Fibroblast of gingiva (primary cell): ENCODE measurements at places on chromosomes 3 and 15.

DNA sequence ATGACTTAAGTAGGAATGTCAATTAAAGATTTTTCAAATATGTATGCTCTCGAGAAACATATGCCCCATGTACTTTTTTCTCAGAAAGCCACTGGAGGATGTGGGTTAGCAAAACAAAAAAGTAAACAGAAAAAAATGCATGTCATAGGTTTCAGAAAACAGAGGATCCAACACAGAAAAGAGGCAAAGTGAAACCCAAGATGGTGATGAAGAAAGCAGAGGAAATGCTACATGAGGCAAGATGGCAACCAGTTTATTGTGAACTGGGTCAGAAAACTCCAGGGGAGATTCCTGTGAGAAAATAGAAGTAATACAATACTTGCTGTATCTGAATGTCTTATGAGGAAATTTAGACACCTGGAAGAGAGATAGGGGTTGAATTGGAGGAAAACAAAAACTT, 30.8 kb upstream of the EOMES start:
- DNase-seq = no peak

DNA sequence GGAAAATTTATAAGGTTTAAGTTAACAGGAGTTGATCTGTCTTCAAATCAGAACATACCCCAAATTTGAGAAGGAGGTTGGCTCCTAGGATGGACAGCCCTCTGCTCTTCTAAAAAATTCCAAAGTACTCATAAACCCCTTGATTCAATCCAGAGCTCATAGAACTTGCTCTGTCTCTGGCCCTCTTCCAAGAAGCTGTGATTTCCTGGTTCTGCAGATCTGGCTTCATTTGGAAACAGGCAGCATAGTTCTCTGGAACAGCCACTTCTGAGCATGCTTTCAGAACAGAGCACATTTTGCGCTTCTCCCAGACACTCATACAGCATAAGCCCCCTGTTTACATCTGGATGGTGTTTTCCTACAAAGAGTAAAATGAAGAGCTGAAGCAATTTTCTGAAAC, 96.7 kb downstream of the KBTBD8 start:
- peak; percentile 13 for DNase-seq

DNA sequence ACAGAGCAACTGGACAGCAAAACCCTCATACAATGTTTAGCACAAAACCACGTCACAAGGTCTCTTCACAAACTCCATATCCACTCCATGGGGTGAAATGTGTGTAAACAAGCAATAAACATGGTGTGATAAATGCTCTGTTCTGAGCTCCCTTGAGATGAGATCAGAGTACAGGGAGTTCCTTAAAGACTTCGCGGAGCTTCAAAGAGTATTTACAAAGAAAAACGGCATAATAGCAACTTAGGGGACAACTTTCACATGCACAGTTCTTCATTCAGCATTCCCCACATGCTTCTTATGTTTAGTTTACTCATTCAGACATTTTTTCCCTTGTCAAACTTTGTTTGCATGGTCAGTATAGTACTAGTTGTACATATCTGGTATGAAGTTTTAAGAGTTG, 52.5 kb upstream of the SUCLG2 start:
- no peak for DNase-seq

- DNase-seq = no peak
These were observed 189.2 kb downstream of the RSL24D1 start for GRCh38 chr15:55007561-55007960.

- DNase-seq = no peak
These were observed 20.0 kb upstream of the C3orf22 start for GRCh38 chr3:126578702-126579101.
